ENCODE measurements at places on chromosomes 6 and 20.

DNA sequence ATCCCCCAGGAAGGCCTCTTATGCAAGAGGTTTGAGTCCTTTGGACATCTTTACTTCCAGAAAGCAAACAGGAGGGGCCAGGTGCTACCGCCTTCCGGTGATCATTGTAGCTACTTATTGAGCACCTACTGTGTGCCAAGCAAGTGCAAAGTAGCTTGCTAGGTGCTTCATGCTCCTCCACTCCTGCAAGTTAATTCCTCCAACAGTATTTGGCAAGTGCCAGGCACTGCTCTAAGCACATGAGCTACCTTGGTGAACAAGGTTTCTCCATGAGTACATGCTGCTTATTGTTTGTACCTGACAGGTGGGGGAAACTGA is 2.3 kb downstream of the CPNE5 start:
- no peak for DNase-seq

GRCh38 chr6:104771258-104771832 is 88.4 kb downstream of the HACE1 start:
- DNase-seq, result no peak

- DNase-seq, result no peak
Measured at GRCh38 chr6:112245511-112246203, 8.7 kb downstream of the LAMA4 start.

DNA sequence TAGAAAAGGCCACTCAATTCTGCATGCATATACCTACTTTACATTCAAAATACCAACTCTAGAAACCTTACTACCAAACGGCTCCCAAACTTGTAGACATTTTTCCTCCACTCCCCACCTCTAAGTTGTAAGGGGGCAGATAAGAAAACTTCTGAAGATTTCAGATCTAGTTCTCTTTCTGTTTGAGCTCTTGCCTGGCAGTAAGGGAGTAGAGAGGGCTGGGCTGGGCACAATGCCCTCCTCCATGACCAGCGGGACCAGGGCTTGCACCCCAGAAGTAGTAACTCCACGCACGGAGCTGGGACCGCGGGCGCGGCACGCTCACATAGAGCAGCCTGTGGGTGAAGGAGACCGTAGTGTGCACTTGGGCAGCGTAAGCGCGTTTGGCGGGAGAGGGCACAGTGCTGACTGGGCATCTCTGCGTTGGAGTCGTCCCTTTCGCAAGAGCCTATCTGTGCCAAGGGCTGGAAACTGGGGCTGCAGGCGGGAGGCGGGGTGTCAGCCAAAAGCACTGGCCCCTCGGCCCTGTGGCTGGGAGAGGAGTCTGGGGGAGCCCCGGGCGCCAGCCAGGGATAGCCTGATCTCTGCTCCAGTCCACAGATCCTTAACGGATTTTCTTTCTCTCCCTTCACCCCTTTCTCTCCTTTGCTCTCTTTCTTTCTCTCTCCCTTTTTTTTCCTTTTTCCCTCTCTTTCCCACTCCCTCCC is 32.4 kb downstream of the PHACTR1 start:
- no peak for DNase-seq

DNA sequence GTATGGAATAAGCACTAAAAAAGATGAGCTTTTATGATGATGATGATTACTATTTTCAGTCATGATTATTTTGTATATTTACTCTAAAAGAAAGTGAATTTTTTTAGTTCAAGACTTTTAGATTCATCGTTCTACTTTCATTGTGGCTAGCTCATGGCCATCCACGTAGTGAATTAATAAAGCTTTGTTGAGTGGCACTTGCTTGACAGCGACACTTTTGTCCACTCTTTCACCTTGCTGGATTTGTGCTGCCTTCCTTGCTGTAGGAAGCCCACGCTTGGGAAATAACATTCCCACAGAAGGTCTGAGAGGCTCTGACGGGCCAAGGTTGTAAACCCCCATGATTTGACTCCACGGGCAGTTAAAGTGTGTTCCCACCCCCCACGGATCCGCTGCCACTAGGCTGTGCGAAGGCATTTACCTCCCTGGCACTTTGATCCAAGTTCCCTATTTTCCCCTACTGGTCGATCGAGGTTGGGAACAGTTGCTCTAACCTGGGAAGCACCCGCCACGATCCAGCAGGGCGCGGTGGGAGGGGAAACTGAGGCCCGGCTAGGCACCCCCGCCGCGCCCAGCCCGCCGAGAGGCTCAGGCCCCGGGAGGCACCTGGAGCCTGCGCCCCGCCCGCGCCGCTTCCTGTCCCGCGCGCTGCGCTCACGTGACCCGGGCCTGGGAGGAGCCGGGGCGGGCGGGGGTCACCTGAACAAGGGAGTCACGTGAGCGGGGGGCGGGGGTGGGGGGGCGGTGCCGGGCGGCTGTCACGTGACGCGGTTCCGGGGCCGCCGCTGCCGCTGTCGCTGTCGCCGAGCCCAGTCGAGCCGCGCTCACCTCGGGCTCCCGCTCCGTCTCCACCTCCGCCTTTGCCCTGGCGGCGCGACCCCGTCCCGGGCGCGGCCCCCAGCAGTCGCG is at the start of gene IGF2R:
IGF2R (plus strand) TSS at position 788 of the 909 bp plus-strand sequence. CDS start 165 bp downstream, outside the sequence.
- peak; percentile 50 for DNase-seq

- DNase-seq, result no peak
Measured at GRCh38 chr6:10338151-10338550, 76.7 kb downstream of the TFAP2A start.

DNA sequence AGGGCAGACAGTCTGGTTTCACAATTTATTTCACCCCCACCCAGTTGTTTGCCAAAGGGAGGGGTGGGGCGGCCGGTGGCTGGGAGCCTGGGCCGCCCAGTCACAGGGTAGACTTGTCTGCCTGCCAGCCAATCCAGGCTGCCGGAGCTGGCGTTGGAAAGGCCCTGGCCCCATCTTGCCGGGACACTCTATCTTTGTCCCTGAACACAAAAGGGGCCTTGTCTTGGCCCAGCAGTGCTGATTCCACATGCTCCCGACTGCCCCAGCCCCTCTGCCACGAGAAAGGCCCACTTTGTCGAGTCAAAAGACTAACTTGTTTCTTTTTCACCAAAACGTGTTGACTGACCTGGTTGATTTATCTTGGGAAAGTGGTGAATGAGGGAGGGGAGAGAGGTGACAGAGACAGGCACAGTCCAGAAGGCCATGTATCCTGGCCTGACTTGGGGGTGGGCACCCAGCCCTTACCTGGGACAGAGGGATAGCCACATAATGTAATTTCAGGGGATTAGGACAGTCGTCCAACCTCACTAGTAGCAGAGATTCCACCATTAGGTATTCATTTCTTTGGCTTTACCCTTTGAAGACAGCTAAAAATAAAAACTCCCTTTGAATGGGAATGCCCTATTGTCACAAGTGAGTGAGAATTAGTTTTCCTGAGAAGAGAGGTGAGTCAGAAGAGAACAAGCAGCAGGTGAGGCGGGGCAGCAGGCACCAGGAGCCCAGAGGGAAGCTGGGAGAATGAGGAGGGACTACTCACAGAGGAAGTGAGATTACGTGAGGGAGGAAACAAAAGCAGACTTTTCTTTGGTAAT is 67.0 kb upstream of the SIRPA start:
- no peak for DNase-seq

DNA sequence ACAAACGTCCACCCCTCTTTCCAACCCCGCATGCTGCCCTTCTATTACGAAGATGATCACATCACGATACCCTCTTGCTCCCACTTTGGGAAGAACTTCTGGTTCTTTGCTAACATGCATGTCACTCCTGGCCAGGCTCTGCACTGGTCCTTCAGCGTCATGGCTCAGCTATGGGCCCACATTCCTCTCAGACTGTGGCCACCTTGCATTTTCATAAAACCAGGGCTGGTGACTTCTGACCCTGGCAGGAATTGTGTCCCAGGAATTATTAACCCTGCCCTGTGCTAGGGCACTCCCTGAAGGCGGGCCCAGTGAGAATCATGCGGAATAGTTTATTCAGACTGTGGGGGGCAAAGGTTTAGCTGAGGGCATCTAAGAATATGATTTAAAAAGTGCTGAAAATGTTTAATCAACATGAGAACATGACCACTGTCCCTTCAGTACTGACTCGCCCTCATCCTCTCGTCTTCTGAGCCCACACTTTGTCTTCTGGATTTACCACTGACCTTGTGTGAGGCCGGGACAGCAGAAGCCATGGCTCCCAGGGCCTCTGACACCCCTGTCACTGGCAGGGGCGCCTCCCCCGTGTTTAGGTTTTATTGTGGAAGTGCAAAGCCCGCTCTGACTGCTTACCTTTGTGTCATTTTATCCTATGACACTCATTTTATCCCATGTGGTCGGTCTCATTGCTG is 38.1 kb upstream of the THBS2 start:
- DNase-seq, result no peak

DNA sequence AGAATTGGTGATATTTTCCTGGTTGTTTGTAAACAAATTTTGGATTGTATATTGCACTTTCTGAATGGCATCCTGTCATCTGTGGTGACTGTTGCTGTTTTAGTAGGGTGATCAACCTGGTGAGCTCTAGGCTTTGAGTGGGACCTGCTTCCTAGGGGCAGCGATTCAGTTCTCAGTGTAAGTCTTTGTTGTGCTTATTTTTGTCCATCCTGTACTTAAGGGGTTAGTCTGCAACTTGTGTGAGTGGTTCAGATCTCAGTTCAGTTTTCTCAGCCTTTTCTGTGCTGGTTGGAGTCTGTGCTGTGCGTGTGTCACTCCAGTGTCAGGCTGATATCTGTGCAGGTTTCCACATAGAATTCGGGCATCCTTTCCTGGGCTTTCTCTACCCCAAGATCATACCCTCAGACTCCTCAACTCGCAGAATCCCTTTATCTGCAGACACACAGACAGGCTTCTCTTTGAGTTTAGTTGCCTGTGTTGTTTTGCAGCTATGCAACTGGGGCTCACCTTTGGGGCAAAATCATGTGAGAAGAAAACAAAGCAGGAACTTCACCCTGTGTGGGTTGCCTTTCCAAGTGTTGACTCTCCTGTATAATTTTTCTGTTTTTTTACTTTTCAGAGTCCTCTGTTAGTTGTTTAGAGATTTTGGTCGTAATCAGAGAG is 177.7 kb downstream of the FARS2 start:
- no peak for DNase-seq

- DNase-seq, result no peak
Measured at GRCh38 chr6:134980846-134981245, 30.9 kb upstream of the ALDH8A1 start.

- DNase-seq, result no peak
Measured at GRCh38 chr20:48912065-48912464, 9.4 kb upstream of the ARFGEF2 start.

GRCh38 chr6:27297857-27298730 is 14.0 kb downstream of the POM121L2 start:
- DNase-seq, result no peak

DNA sequence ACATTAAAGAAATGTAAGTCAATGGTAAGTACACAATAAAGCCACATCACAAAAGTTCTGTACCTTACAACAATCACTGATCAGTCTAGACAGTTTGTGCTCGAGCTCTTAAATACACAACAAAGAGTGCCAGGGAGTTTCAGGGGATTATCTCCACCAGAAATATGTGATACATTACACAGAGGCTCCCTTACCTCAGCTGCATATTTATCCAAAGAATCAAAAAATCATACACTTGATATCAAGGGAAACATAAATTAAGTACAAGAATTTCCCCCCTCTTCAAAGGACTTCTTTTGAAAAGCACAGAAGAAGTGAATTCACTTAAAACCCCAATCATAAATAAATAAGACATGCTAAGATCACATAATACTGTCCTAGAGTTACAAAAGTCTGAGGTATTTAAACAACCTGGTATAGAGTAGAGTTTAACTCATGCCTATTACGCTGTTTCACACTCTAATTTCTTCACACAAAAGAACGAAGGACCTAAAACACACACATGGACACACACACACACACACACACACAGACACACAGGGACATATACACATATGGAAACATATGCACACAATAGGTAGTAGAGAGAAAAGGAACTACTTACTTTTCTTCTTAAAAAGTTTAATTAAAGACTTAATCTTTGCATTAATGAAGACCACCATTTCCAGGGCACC is 528 bp downstream of the NHSL1 start:
- DNase-seq, result no peak

- DNase-seq, result no peak
Measured at GRCh38 chr6:160365117-160365516, 16.9 kb downstream of the SLC22A3 start.

DNA sequence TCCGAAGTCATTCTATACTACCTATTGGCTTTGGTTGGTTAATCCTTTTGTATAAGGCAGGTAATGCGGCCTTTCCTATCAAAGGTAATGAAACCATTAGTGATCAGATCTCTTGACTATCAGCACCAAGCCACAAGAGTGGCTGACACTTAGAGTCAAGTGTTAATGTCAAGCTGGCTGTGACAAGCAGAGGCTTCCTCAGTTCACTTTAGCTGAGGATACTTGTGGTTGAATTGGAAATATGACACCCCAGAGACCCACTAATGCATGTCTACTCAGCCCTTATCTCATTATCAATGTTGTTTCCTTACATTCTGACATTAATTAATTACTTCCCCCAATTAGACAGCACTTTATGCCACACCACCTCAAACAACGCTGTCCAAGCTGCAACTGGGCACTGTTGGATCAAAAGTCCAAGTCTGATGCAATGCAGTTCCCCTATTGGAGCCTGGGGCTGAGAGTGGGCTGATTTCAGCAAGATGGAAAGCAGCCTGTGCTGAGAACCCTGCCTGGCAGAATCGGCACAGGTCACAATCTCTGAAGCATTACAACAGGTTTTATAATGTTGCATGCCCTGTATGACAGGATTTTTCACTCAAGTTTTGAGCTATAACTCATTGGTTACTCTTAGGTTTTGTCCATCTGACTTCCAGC is 273.5 kb downstream of the COL12A1 start:
- DNase-seq, result no peak

- peak; percentile 20 for DNase-seq
Measured at GRCh38 chr6:113994934-113995342, 24.0 kb upstream of the HDAC2 start.

DNA sequence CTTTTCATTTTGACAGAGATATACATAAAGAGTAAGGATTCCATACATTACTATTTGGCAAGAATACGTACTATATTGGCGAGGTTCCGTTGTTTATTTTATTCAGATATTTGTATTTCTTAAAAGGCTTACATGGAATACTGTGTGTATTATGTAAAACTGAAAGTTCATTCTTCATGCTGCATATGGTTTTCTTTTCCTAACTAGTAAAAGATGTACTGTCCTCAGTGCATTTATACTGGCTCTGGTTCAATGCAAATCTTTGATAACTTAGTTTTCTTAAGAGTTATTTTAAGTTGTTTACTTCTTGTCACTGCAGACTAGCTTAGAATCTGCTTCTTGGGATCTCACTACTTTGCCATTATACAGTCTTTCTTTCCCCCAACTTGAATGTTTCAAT is 42.0 kb downstream of the ADGRB3 start:
- DNase-seq, result no peak

DNA sequence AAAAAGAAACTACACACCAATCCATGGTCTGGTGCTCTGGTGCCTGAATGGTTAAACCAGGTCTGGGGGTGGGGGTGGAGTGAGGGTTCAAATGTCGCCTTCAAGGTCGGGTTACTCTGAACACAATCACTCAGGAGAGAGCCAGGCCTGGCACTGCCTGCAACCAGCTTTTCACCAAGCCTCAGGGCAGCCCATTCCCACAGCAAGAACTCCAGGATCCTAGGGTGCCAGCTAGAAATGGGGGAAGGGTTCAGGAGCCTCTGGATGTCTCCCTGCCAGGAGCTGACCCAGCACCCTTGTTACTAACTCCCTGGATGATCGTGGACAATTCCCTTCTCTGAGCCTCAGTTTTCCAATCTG is 6.7 kb downstream of the SDC4 start:
- no peak for DNase-seq

Data from GOT3 (cell line).